ENCODE measurements at places on chromosomes 5 and 9.

GRCh38 chr5:440401-441201 lies 2.4 kb upstream of the EXOC3 start:
- DNase-seq, result no peak

DNA sequence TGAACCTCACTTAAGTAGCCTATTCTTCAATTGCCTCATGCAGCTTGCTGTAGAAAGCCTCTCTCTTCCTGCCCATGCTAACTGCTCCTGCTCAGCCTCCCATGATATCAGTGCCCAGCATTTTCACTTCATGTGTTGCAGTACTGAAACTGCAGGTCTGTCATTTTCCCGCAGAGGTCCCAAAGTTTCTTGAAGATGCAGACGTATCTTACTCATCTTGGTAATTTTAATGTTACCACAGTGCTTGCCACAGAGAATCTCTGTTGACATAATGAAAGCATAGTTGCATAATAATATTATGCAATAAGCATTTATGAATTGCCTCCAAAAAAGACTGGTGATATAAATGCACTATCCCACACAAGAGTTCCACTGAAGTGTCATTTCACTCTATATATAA lies 561.1 kb upstream of the DAP start:
- DNase-seq, result no peak

DNA sequence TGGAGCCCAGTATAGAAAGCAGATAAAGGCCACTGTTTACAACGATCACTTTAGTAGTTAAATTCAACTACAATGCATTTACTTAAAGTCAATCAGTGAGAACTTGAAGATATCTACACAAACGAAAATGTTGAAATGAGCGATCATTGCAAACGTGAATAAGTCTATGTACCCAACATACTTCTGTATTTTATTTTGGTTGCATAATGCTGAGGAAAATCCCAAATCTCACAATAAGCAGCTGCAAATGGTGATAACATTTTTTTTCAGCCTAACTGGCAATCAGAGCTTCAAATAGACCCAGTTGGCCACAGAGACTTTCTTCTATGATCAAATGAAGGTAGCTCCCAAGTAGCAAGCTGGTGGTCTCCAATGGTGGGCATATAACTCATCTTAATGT lies 32.1 kb downstream of the PDGFRB start:
- DNase-seq, result no peak

DNA sequence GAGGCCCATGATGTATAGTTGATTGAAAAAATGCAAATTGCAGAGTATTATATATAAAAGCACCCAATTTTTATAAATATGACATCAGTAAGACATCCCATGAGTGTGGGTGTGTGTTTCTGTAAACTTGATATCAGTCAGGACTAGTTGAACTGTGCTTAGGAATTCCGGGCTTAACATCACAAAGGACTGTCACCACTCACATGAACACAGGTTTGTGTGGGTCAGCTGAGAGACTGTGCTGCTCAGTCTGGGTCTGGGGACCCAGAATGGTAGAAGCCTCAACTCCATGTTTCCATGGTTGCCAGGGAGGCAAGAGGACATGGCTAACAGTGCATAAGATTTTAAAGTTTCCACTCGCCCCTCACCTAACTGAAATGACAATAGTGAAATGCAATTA lies 120.3 kb downstream of the ADCY2 start:
- no peak for DNase-seq

DNA sequence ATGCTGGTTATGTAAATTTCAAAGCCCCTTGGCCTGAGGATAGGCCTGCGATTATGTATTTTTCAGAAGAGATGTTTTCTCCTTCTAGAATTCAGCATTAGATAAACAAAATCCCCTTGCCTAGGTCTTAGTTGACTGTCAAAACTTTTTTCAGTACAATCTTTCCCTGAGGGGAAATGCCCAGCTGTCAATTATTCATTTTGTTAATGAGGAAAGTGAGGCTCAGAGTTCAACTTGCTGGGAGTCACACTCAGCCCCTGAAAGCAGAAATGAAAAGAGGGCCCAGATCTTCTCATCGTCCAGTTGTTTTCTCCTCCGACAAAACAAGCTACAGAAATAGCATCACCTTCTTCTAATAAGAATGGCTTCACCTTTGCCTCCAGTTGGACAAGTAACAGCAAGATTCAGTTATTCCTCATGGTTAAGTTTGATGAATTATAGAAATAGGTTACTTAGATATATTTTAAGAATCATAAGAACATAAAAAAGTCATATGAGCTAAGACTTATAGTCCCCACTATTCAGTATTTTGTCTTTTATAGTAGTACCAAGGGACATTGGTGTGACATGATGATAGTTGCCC lies 627.1 kb upstream of the WWC1 start:
- DNase-seq, result no peak

DNA sequence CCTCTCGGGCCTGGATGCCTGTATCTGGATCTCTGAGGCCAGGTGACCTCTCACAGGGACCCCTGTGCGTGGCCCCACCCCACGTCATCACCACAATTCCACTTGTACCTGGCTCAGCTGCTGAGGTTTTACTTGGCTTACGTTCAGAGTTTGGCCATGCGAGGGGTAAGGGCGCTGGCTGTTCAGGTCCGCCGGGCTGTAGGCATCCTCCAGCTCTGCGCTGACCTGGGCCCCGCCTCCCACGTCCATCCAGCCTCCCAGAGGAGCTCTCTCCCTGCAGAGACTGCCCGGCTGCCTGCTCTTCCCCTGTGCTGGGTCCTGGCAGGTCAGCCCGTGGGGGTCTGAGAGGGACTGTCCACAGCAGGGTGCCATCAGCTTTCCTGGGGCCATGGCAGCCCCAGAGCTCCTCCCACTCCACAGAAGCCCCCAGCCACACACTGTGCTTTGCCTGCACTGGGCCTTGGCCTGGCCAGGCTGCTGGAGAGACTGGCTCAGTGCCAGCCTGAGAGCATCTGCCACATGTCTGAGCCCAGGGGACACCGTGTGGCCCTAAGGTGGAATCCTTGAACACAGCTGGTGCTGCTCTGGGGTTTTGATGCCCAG lies 43.6 kb downstream of the SLC6A3 start:
- DNase-seq, result no peak

- no peak for DNase-seq
Measured at GRCh38 chr5:59186623-59187022, 603.7 kb downstream of the RAB3C start.

DNA sequence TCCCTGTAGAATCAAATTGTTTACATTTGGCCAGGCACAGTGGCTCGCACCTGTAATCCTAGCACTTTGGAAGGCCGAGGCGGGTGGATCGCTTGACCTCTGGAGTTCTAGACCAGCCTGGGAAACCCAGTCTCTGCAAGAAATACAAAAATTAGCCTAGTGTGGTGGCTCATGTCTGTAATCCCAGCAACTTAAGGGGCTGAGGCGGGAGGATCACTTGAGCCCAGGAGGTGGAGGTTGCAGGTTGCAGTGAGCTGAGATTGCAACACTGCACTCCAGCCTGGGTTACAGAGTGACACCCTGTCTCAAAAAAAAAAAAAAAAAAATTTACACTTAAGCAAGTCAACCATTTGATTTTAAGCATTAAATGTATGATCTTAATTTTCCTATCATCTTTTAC lies 17.5 kb upstream of the IQGAP2 start:
- no peak for DNase-seq

DNA sequence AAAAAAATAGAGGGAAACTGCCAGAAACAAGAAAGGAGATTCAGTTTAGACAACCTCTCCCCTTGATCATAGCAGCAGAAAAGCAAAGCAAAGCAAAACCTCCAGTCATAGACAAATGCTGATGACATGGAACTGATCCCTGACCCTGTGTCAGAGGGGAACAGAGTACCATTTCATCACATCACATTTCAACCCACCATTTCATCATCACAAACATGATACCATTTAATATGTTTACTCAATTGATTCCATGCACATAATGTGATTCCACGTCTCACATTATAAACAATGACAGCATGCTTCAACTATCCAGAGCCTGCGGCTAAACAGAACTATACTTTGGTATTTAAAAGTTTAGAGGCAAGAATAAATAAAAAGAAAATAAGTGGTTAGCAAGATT lies 28.7 kb upstream of the ACOT12 start:
- DNase-seq, result no peak

DNA sequence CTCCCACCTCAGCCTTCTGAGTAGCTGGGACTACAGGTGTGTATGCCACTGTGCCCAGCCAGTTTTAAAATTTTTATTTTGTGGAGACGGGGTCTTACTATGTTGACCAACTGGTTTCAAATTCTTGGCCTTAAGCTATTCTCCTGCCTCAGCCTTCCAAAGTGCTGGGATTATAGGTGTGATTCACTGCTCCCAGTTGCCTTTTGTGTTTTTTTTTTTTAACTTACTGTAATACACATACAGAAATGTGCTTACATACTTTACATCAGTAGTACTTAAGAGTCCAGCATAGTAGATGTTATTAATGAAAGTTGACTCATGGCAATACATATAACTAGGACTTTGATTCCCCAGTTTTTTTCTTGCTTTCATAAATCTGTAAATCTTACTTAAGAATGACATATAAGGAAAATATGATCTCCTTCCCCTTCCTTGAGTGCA lies 4.7 kb downstream of the MAN2A1 start:
- DNase-seq, result no peak

- DNase-seq, result no peak
Measured at GRCh38 chr5:168778536-168778935, 199.4 kb upstream of the PANK3 start.

DNA sequence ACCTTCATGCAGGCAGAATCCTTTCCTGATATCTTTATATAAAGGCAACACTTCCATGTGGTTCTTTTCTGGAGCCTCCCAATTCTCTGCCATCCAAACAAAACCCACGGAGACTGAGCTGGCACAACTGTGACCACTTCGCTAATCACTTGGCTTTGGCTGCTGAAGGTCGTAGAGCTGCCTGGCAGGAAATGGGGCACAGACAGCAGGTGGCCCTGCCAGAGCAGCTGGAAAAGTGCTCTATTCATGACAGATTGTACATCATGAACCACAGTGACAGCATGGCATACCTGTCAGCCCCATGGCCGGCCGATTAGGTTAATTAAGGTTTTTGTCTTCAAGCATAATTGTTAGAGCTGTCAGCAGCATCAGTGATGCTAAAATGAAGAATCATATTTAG lies 141.9 kb upstream of the ANKRD55 start:
- DNase-seq, result no peak

- no peak for DNase-seq
Measured at GRCh38 chr5:63247651-63248050, 669.0 kb downstream of the LRRC70 start.
